ENCODE measurements at places on chromosomes 7 and 10.

DNA sequence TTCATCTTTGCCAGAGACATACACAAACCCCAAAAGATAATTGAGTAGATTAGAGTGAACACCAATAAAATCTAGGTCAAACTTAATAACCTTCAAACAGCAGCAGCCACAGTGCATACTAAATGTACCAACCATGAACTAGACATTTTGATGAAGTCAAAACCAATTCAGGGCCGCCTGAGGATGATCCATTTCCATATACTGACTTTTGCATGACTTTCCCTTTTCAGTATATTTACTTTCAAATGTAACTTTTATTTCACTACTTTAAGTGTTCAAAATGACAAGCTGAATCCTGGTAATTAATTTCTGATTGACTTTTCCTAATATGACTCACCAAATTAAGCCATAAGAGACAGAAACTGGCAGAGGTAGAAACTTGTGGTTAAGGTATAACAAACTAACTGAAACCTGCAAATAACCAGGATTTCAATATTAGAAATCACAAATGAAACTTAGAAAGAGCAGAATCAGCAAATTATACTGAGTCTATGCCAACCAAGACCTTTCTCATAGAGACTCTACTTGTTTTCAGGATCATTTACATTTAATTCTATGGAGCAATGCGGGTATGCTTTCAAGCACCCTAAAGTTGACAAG is 171.9 kb upstream of the LRRN3 start:
- no peak for DNase-seq

- DNase-seq, result no peak
Observed at GRCh38 chr10:8312781-8313180, 258.3 kb downstream of the GATA3 start.

DNA sequence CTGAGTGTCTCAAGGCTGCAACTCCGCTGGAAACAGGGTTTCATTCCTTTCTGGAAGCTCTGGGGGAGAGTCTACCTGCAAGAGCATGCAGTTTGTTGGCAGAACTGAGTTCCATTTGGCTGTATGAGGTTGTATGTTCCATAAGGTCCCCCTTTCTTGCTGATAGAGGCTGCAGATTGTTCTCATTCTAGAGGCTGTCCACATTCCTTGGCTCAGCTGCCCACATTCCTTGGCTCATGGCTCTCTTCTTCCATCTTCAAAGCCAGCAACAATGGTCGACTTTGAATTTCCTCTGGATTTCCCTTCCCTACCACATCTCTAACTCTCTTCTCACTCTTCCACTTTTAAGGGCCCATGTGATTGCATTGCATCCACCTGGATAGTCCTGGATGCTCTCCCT is 147.3 kb upstream of the CDCA7L start:
- DNase-seq, result no peak

GRCh38 chr7:17279061-17279460 is 19.4 kb upstream of the AHR start:
- no peak for DNase-seq

- DNase-seq, result no peak
Observed at GRCh38 chr10:128025437-128025836, 100.8 kb downstream of the MKI67 start.

DNA sequence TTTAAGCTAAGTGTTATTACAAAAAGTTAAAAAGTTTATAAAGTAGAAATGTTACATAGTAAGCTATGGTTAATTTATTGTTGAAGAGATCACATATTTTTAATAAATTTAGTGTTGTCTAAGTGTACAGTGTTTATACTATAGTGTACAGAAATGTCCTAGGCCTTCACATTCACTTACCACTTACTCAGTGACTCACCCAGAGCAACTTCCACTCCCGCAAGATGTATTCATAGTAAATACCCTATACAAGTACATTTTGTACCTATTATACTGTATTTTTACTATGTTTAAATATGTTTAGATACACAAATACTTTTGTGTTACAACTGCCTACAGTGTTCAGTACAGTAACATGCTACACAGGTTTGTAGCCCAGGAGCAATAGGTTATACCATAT is 69.2 kb downstream of the DNAJC1 start:
- no peak for DNase-seq

- no peak for DNase-seq
Observed at GRCh38 chr7:47627580-47628283, 45.8 kb upstream of the TNS3 start.

DNA sequence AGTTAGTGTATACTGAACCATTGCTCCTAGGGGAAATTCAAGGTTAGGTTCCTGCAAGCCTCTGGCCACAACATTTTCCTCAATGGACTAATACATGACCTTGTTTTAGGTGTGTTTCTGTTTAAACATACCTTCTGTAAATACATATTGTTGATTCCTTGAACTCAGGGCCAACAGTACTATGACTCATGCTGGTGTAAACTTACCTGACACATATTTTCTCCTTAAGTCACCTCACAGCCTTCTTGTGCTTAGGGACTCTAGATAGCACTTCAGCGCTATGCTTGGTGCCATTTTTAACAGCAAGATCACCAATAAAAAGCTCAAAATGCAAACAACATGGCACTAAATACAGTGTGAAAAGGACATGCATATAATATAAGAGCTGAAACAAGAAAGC is 176.4 kb downstream of the TAX1BP1 start:
- DNase-seq, result no peak

- no peak for DNase-seq
Observed at GRCh38 chr7:148162808-148163207, 427.8 kb upstream of the C7orf33 start.

DNA sequence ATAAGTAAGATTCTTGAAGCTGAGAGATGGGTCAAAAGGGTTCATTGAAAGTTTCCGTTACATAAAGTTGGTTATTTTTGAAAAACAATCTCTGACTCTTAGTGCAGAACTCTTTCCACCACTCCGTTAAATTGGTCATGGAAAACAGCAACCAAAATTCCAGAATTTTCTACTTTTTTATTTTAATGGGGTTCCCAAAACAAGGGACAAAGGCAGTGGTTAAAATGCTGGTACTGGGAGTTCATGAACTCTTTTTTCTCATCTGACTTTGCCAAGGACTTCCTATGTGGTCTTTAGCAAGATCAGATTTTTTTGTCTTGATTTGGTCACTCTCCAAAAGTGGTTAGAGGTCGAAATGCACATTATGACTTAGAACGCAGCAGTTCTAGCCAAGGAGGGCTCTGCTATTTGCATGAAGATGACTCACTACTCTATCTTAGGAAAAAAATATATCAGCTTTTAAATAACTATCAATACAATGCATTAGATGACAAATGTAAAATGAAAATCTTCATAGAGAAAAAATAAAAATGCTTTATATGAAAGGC is 145.7 kb downstream of the REEP3 start:
- peak; percentile 87 for DNase-seq

DNA sequence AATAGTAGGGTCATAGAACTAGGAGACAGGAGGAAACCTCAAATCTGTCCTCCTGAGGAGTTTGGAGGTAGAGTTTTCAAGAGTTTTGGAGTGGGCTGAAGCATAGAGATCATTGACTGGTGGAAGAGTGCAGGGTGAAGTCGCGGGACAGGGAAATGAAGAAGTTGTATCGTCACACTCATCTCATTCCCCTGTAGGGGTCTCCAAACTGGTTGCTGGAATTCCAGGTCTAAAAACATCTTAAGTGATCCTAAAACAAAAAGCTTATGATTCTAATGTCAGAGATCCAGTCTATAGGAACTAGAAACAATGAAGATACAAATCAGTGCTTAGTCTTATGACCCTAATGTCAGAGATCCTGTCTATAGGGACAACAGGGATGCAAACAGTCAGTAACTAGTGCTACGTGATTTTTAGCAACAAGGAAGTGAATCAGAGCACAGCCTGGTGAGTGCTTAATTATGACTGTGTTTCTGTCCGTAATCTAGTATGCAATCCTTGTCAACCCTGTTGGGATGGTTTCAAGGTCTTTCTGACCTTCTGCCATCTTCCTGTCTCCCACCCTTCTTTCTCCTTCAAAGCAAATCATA is 139.4 kb downstream of the SKIDA1 start:
- DNase-seq, result no peak

Measured in non-pigmented ciliary epithelial cell (primary cell).